Fibroblast of the aortic adventitia (primary cell): ENCODE measurements at places on chromosomes 7 and 10.

DNA sequence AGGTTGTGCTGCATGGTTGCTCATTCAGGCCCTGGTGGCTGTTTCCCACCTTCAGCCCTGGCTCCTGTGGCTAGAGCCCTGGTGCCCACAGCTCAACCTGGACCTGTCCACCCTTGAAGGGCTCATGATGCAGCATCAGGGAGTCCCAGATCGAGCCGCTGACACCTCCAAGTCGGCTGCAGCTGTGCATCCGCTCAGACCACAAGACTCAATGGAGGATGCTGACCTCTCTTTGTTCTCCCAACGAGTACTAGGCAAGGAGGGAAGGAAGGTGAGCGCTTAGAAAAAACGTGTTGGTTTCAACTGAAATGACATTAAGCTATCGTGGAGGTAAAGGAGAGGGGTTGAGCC, 9.5 kb upstream of the C10orf95 start:
- no peak for DNase-seq

DNA sequence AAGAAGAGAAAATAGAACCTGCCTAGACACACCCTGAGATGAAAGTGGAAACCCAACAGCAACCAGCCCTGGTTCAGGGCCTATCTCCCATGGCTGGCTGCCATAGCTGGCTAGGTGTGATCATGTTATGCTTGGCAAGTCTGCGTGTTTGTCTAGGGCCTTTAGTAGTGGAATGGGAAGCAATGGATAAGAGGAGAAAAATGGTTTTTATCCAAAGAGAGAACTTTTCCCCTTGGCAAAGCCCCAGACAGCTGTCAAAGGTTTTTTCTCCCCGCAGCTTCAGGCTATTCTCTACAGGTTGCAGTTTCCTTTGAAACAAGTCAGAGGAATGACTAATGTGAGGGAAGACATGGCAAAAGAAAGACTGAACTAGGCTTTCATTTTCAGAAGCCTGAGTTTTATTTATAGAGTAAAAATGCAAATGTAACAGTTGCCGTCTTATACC, 161.5 kb downstream of the SEMA3D start:
- peak; percentile 66 for DNase-seq

- DNase-seq = no peak
These were observed 187.6 kb upstream of the ITGB1 start for GRCh38 chr10:33145451-33146188.

DNA sequence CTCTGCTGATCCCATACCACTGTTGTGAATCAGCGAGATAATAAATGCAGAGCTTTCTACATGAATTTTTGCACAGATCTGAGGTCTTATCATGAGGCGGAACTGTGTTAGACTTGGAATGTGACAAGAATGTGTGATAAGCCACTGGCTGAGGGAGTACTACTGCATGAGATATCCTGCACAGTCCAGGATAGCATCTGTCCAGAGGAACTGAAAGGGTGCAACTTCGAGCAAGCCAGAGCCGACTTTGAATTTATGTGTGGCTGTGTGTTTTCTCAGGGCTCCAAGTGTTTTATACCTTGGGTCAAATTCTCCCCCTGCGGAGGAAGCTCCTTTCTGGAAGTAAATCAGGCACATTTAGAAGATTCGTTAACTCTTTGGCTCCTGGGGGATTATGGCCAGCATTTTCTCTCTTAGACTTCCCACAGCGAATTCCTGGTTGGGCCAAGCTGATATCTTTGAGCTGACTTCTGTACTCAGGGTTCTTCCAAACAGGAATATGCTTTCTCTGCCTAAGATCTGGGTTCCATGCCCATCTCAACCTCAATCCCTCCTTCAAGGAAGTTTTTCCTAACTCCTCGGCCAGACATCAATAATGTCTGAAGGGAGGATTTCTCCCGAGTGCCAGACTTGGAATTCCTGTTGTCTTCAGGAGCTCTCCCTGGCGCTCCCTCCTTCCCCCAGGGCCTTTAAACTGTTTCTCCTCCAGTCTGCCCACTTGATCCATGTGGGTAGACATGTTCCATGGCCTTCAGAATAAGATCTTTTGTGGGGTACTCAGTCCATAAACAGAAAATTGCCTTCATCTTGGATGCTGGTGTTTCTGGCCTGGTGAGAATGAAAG, 2.5 kb upstream of the MEST start:
- peak; percentile 89 for DNase-seq

DNA sequence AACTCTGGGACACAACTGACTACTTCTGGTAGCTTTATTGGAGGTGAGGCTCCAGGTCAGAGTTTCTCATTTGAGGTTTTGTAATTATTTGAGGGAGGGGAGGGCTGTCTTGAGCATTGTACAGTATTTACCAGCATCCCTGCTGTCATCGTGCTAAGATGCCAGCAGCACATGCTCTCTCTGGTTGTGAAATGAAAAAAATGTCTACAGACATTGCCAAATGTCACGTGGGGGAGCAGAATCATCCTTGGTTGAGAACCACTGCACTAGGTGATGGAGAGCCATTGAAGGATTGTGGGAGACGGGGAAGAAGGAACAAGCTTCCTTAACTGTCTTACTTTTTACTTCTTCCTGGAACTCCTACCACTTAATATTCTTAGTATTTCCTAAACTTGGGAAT, 5.0 kb downstream of the SEPTIN7 start:
- DNase-seq = no peak

- DNase-seq = peak; percentile 88
These were observed 6.5 kb downstream of the FZD8 start for GRCh38 chr10:35635576-35635975.

- DNase-seq = no peak
These were observed 94.4 kb upstream of the STEAP4 start for GRCh38 chr7:88401009-88401623.

DNA sequence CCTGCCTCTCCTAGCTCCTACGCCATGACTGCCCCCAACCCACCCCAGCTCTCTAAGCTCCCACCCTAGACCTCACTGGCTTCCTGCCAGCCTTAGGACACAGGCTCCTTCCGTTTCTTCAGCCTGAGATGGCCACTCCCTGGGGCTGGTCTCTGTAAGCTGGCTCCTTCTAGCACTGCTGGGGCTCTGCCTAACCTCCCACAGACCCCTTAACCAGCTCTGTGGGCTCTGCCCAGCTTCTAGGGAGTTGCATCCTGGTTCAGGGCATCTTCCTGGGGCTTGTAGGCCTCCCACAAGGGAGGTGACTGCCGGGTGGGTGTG, 478.6 kb upstream of the KLF6 start:
- DNase-seq = no peak

DNA sequence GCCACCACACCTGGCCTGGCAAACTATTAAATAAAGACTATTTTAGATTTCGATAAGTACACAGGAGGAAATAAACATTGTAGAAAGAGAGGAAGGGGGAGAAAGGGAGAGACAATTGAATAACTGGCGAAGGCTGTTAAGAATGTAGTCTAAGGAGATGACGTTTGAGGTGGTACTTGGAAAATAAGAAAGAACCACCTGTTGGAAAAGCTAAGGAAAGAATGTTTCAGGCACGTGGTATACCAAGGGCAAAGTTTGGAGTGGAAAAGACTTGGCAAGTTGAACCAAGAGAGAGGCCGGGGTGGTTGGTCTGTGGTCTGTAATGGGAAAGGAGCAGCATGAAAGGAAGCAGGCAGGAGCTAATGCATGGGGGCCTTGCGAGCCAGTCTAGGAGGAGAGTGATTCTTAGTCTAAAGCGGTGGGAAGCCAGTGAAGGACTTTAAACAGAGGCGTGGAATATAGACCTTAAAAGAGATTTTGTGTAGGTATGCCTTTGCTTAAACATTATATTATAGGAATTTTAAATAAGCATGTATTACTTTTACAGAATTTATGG, 9.4 kb downstream of the ING3 start:
- DNase-seq = no peak

- peak; percentile 34 for DNase-seq
These were observed 247.1 kb downstream of the KCNMA1 start for GRCh38 chr10:77390481-77390891.

DNA sequence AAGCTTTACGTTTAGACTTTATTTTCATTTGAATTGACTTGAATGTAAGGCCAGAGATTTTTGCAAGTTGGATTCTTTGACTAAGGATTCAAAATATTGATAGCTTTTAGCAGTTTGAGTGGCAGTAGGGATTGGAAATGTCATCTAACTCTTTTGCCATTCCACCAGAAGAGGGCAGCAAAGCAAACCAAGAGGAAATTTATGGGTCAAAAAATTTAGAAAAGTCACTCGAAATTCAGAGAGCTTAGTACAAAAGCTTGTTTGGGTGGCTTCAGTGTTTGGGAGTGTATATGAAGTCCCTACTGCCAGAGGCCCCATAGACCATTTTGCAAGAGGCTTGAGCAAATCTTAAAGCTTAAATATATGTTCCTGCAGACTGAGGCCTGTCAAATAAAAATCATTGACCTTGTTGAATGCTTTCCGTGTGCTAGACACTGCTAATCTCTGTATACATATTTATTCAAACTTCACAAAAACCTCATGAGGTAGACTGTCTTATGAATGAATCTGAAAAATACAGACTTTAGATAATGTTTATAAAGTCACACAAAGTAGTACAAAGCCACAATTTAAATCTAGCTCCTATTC, 44.6 kb upstream of the RSBN1L start:
- DNase-seq = peak; percentile 67

DNA sequence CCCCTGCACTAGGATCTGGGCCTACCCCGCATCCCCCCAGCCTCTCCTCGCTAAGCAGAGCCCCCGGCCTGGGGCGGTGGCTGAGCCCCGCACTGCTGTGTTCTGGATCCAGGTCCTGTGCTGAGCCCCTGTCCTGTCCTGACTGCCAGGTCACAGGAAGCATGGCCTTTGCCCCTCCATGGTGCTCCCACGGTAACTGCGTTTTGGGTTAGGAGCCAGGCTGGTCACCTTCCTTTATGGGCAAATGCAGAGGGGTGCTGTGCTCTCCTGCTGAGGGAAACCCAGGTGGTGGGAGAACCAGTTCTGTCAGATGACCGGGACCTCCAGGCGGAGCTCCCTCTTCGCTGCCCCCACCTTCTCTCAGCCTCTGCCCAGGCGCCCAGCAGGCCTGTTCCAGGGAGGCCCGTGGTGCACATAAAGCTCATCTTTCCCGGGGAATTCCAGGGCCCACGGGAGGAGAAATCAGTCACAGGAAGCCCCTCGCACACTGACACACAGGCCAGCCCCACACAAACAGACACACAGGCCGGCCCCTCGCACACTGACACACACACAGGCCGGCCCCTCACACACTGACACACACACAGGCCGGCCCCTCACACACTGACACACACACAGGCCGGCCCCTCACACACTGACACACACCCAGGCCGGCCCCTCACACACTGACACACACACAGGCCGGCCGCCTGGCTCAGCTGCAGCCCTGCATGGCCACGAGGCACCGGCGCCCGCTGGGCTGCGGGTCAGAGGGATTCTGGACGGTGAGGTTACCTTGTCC, 75.6 kb downstream of the CFAP46 start:
- DNase-seq = no peak

- DNase-seq = peak; percentile 72
These were observed 432 bp downstream of the TMEM248 start for GRCh38 chr7:66921396-66921917.

DNA sequence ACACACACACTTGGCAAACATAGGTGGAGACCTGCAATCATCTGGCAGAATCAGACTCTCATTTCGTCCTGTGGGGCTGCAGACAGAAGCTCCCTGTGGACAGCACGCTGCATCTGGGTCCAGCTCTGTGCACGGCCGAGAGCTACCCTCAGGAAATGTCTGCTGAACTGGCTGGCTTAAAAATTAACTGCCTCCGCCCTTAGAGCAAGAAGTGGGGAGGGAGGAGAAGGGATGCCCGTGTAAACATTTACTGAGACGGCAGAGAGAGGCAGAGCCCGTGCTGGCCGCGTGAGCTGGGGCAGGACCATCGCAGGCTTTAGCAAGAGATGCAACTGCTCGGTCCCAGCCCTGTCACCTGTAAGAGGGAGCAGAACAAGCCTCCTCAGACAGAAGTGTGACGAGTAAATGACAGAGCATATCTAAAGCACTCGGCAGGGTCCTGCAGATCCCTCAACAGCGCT, 81.8 kb downstream of the TNS3 start:
- DNase-seq = no peak

DNA sequence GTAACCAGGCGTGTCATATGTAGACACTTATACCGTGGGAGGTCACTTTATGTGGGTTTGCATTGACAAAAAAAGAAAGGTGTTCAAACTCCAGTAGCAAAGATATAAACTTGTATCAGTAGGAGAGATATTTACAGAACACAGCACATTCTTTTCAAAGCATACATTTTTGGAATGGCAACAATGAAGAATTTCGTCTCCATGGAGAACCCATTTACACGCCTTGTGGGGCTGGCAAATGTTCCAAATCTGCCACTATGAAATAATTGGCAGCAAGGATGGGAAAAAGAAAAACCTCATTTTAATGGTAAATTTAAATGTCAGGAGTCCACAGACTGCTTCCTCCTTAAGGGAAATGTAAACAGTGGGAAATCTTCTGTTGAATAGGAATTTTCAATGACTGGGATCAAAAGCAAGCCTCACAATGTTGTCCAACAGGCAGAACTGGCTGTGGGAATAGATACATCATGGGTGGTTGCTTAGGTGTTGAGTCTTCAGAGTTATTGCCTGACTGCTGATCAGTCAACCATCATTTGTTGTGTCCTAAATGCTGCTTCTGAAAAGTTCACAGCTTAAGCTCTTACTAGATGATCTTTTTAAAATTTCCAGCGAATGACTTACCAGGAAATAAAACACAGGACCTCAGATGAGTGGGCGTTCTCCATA, 256.6 kb upstream of the SEMA3C start:
- no peak for DNase-seq

DNA sequence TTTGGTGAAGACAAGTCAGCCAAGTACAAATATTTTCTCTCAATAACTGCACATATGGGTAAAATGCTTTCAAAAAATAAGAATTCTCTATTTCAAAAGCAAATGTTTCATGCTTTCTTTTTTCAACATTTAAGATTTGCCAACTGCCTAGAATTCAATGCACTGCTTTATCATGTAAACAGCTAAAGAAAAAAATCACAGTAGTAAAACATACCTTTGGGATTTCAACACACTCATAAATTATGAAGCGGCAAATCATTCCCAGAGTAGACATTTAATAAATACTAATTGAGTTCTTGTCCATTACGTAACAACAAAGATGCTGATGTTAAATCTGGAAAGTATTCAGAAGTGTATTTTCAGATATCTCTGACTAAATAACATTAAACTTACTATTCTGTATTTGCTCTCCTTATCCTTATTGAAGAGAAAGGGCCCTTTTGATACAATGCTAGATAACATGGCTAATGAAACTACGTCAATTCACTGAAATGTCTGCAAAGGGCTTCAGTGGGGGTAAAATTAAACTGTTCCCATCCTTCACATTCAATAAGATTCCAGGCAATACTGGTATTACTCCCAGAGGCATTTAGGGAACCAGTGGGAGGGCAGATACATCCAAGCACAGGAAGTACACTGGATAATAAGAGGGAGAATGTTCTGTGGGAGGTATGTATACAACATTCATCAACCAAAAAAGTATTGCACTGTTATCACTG, 13.9 kb downstream of the NAPEPLD start:
- peak; percentile 31 for DNase-seq

GRCh38 chr10:80167471-80168161, 35.1 kb downstream of the PLAC9 start:
- DNase-seq = no peak

- no peak for DNase-seq
These were observed 1.3 kb downstream of the MKI67 start for GRCh38 chr10:128124813-128125403.
